NK-92 treated with Interleukin-12 subunit alpha and Interleukin-12 subunit beta, amount 100 ng/mL, for 24 hours (cell line): ENCODE measurements at places on chromosomes 13 and 19.

GRCh38 chr13:40318366-40318765 lies 348.1 kb downstream of the FOXO1 start:
- DNase-seq: no peak

- no peak for DNase-seq
Measured at GRCh38 chr13:93805736-93806135, 579.1 kb downstream of the GPC6 start.

- DNase-seq: no peak
Measured at GRCh38 chr19:48798937-48799336, 11.9 kb downstream of the BCAT2 start.

DNA sequence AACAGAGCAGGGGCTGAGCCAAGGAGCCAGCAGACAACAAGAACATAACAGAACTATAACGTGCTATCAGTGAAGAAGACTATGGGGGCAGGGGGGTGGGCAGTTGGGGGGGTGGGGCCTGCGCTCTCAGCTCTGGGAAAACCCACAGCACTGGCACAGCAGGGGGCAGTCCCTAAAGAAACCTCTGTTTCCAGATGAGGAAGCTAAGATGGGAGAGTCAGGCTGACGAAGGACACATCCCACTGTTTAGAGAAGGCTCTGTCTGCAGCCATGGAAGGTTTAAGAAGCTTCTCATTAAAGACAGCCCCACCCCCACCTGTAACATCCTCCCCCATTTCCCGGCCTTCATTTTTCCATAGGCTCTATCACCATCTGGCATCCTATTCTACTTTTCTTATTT lies 7.1 kb upstream of the DOCK9 start:
- DNase-seq: no peak

DNA sequence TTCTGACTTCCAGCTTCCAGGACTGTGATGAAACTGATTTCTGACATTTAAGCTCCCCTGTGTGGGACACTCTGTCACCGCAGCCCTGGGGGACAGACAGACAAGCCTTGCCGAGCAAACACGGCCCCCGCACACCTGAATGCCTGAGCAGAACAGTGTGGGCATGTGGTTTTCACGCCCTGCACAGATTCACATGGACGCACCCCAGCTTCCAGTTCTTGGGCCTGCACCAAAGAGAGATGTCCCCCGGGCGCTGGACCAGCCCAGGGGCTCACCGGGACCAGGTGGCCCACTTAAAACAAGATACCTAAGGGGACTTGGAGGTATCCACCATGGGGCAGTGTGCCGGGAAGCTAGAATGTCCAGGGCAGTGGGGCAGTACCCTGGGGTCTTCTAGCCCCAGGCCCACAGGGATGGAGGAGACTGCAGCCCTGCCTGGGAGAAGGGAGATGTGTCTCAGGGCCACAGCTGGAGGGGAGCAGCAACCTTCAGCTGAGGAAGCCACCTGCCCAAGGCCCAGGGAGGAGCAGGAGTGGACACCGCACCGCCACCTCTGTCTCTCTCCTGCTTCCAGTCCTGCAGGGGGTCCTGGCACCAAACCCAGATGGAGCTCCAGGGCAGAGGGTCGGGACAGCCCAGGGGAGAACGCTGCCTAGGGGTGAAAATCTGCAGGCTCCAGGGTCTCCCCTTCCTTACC lies 50.5 kb downstream of the SOX1 start:
- no peak for DNase-seq

DNA sequence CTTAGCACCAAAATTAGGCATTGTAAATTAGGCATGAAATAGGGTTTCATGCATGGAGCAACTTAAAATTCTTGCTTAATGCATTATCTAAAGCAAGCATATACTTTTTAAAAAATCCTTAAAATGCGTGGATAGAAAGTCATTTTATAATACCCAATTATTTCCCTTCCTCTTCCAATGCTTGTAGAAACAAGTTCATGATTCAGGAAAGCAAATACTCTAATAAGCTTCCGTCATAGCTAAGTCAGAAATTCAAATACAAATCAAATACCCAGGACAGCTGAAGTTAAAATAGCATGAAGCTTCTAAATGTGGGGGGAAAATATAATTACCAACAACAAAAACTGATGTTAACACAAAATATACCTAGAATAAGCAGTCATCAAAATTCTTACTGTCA lies 89.1 kb downstream of the COL4A1 start:
- no peak for DNase-seq

GRCh38 chr13:84137292-84137691 lies 255.0 kb upstream of the SLITRK1 start:
- peak; percentile 45 for DNase-seq

DNA sequence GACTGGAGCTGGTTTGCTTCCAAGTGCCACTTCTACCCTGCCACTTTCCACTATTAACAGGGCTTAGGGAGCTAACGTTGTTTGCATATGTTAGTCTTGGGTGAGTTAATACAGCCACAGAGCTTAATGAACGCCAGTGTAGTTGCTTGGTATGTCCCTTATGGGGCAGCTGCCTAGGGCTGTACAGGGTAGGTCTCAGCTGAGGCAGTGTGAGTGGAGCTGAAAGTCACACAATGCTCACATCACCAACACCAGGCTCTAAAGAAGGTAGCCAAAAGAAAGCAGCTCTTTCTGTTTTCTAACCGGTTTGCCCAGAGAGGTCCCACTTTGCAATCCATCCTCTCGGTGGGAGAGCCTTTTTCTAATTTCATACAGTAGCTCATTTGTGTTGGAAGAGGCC lies 186.2 kb downstream of the RGCC start:
- DNase-seq: no peak

DNA sequence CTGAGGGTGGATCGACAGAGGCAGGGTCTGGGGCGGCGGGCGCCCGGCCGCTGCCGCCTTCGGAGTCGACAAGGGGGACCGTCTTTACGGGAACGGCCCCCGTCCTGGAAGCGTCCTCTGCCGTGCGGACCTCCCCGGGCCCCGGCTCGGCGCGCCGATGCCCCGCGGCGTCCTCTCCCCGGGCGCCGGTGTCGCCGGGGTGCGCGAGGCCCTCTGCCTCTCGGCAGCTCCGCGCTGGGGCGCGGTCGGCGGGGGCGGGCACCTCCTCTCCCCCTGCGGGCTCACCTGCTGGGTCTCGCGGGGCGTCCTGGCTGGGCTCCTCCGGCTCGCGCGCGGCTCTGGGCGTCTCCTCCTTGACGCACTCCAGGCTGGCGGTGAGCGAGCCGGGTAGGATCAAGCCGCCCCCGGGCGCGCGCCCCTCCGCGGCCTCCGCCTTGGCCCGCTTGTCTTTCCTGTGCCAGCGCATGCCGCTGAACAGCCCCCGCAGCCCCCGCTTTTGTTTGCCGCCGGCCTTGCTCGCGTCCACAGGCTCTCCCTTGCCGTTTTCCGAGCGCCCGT lies 1.5 kb downstream of the AMER2 start:
- DNase-seq: no peak

DNA sequence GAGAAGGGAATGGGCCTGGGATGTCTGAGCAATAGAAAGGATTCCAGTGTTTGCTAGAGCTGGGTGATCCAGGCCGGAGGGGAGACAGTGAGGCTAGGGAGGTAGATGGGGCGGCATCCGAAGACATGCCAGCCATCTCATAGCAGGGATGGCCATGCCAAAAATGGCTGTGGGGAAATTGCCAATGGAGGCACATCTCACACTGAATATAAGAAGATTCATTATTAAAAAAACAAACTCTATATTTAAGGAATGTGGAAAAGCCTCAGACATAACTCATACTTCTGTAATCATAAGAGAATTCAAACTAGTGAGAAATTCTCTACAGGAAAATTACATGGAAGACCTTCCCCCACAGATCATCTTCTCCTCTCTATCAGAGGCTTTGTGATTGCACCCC lies 289.2 kb downstream of the FGF9 start:
- no peak for DNase-seq

GRCh38 chr19:47503130-47503825 lies 11.6 kb downstream of the NAPA start:
- DNase-seq: no peak

- no peak for DNase-seq
Measured at GRCh38 chr13:36360903-36361302, 14.7 kb upstream of the SPART start.

DNA sequence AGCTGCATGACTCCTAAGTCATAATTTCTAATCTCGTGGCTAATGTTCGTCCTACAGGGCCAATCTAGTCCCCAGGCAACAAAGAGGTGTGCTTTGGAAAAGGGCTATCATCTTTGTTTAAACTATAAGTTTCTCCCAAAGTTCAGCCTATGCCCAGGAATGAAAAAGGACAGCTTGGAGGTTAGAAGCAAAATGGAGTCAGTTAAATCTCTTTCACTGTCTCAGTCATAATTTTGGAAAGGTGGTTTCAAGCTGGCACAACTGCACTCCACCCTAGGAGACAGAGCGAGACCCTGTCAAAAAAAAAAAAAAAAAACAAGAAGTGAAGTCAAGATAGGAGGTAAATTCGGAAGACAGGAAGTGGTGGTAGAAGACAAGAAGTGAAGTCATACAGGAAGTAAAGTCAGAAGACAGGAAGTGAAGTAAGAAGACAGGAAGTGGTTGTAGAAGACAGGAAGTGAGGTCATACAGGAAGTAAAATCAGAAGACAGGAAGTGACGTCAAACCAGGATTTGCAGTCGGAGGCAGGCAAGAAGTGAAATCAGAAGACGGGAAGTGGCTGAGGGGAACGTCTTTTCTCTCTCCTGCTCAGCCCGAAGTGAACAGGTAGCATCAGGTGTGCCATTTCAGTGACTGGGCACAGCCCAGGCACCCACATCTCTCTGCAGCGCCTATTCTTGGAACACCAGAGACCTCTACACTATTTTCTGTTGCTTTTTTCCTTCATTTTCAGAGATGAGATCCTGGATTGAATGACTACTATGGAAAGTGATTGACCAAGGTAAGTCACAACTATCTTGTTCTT lies 32.2 kb downstream of the GP6 start:
- DNase-seq: peak; percentile 64

DNA sequence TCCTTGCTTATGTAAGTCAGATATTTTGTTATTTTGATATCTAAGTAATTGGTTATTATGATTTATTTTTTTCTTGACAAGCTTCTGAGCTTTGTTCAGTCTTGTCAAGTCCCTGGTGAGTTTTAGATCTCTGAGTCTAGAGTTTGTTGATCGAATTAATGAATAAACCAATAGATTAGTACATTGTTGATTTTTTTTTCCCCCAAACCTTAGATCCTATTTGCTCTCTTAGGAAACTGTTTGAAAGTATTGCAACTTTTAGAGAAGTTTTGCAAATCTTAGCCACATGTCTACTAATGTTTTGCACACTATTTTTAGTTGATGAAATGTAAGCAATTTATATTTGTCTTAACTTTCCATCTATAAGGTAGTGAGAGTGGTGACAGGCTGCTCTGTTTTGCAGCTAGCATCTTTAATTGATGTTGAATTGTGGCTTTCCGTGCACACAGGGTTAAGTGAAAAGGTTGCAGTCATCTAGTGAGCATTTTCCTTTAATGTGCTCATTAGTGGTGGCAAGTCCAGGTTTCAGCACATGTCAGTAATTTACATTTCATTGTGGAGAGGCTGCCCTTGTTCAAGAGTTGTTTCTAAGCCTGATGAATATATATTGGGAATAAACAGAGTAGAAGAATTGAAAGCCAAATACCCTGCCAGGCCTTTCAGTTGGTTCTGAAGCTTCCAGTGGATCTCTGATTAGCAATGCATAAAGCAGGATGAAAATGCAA lies 86.3 kb downstream of the PCCA start:
- no peak for DNase-seq

DNA sequence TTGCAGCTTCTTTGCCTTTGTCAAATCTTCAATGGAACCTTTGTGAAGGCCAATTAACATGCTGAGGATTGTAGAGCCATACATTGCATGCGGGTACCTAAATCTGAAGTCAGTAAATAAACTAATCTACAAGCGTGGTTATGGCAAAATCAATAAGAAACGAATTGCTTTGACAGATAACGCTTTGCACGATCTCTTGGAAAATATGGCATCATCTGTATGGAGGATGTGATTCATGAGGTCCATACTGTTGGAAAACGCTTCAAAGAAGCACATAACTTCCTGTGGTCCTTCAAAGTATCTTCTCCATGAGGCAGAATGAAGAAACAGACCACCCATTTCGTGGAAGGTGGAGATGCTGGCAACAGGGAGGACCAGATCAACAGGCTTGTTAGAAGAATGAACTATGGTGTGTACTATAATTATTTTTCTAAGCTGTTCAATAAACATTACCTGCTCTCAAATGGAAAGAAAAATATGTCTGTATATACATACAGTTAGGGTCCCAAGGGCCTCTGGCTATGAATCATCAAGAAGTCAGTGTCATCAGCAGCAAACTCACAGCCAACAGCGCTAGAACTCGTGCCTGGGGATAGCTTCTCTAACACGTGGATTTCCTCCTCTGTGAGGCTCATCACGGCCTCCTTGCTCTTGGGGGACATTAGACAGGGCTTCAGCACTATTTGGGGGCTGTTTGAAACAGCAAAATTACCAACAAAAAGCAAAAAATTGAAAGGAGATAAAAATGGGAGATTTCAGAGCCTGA lies 2.9 kb upstream of the CD70 start:
- DNase-seq: peak; percentile 27

GRCh38 chr19:703651-704446 lies 4.9 kb upstream of the PALM start:
- DNase-seq: peak; percentile 36

DNA sequence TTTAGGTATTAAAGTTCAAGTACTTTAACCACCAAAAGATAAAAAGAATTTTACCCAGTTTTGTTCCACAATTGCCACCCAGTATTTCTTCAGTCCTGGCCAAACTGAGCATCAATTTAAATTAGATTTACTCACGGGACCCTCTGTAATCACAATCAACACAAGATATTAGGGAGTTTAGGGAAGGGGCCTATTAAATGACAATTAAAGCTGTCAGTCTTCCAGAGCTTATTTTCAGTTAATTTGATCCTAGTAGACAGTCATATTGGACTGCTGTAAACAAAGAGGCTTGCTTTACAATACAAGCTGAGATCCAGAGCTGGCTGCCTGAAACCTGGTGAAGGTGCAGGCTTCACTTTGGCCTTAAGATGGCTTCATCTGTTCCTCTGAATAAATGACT lies 321.2 kb upstream of the NBEA start:
- no peak for DNase-seq

- DNase-seq: no peak
Measured at GRCh38 chr13:24083722-24084421, 76.6 kb upstream of the SPATA13 start.

DNA sequence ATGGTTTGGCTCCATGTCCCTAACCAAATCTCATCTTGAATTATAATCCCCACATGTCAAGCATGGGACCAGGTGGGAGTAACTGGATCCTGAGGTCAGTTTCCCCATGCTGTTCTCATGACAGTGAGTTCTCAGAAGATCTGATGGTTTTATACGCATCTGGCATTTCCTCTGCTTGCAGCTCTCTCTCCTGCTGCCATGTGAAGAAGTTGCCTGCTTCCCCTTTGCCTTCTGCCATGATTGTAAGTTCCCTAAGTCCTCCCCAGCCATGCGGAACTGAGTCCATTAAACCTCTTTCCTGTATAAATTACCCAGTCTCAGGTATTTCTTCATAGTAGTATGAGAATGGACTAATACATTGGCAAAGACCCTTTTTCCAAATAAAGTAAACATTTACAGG lies 96.8 kb downstream of the TSHZ3 start:
- no peak for DNase-seq
